ENCODE measurements at places on chromosomes 2 and 18.
A peak's percentile ranks its signal among the peaks of the same experiment; 100 is the strongest.

DNA sequence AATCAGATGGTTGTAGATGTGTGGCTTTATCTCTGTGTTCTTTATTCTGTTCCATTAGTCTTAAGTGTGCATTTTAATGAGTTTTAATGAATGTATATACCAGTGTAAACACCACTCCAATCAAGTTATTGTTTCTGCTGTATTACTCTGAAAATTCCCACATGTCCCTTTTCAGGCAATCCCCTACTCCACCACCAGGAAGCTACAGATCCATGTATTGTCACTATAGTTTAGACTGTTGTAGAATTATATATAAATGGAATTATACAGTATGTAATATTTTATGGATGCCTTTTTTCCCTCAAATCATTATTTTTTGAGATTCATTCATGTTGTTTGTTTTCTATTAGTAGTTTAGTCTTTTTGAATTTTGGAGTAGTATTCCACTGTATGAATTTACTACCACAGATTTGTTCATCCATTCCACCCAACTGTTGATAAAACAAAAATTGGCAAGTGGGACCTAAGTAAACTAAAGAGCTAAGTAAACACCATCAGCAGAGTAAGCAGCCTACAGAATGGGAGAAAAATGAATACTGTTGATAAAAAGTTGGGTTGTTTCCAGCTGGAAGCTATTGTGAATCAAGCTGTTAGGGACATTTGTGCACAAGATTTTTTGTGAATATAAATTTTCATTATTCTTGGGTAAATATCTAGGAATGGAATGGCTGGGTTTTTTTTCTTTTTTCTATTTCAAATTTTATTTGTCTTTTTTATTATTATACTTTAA lies 262.0 kb downstream of the CAMKMT start:
- no peak for DNase-seq

DNA sequence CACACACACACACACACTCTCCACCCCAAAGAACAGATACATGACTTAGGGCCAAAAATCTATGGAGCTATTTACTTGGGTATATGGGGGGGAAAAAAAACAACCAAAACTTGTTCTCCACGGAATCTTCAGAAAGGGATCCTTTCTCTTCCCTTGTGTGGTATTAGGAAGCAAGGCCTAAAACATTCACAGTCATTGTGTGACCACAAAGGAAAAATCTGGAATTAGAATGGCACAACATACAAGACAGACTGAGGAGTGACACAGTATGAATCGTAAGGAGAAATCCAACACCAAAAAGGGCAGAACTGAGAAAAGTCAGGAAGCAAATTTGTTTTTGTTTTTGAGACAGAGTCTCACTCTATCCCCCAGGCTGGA lies 70.3 kb downstream of the ASXL2 start:
- DNase-seq: no peak

DNA sequence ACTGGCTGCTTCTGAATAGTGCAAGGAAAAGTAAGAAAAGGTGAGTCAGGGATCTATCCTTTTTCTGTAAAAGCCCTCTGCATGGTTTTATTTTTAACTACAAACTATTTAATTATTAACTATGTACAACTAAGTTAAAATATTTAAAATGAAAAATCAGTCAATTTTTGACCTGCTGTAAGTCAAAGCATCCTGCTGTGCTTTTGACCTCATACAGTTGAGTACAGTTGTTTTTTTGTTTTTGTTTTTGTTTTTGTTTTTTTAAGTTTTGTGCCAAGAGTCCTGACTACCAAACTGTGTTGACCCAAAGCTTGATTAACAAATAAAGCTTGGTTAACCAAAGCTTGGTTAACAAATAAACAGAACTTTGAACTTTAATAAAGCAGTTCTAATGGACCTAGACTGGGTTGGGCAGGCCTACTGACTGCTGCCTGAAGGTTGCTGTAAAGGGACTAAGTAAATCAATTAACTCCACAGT lies at the start of gene ACMSD:
Gene ACMSD (plus strand): TSS at position 474 of the 478 bp plus-strand sequence. CDS start 67 bp downstream, outside the sequence.
- no peak for DNase-seq

DNA sequence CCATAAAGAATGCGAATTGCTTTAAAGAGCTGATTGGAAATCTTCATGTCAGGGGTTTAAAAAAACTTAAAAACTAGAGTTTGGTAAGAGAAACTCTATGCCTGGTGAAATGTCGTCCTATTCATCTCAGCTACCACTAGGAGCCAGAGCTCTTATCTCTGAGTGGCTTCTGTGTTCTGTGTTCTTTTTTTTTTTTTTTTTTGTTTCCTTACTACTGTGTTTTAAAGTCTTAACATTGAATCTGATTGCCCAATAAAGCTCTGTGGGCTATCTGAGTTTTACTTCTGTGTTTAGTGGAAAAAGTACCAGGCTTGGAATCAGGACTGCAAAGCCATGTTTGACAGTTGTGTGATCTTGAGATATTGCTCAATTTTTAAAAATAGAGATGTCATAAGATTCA lies 494.8 kb downstream of the RIT2 start:
- no peak for DNase-seq

GRCh38 chr2:46309052-46309953 lies 12.1 kb downstream of the EPAS1 start:
- DNase-seq: no peak

DNA sequence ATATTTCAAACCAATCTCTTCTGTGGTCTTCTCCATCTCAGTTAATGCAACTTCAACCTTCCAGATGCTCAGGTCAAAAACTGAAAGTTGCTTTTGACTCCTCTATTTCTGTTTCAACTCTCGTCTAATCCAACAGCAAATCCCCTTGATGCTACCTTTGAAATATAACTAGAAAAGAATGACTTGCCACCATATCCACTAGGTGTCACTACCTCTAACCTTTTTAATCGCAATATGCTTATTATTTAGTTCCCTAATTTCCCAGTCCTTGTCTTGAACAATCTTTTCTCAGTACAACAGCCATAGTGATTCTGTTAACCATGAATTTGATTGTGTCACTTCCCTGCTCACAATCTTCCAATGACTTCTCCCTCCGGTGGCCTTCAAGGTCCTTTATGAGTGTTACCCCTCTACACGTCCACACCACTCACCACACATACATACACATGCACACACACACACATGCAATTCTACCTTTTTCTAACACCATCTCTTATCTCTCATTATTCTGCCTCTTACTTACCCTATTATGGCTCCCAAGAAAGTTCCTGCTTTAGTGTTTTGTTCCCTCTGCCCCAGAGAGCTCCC lies 245.5 kb upstream of the KCNJ3 start:
- no peak for DNase-seq

DNA sequence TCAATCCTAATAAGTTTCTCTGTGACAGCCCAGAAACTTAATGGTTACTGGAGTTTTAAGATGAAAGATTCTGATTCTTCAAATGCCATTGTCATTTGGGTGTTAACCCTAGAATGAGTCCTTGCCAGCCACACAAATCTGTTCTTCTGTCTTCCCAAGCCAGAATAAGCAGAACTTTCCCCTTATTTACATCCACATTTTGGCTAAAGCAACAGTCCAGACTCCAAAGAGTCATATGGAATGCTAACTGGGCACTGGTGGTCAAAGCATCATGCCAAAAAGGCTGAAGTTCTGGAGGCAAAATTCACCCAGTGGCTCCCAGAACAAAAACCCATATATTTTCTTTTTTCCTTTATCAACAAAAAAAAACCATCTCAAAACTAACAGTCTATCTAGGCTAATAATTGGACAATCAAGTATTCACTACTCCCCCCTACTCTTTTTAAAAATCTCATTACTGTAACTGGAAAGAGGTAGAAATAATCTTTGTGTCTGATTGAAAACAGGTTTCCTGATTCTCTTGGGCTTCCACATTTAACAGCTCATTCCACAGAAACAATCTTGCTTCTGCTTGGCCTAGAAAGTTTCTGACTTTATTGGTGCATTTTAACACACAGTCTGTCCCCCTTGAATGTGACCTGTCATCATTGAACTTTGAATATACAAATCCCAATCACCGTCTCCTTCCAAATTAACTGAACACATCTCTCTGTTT lies 89.6 kb upstream of the SETBP1 start:
- DNase-seq: no peak

GRCh38 chr18:23141104-23141999 lies 6.1 kb downstream of the CABLES1 start:
- no peak for DNase-seq

DNA sequence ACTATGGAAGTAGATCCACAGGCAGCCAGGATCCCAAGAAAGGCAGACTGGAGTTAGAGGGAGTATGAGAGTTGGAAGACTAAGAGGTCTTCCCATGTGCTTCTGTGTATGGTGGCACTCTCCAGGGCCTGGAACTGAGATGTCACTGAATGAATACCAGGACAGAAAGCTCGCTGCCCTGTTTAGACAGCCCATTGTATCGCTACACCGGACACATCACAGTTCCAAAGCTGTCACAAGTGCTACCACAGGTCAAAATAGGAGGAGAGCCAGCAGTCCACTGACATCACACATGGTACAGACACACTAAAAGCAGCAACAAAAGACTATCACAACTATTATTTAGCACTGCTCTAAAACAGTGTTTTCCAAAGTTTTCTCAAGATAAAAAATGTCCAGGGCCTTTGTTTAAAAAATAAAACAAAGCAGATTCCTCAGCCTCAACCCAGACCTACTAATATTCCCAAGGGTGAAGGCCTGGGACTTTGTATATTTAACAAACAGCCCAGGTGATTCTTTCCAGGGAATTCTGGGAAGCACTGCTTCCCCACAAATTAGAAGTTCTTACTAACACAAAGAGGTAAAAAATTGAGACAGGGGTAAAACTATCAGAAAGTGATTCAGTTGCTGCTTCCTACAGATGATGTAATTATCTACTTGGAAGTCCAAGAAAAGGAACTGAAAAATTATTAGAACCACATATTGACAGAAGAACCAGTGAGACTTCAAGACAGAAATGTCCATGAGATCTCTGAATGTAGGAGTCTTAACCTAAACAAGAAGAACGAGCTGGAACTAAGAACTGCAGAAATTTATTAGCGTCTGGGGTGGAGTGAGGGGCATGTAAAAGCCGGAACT lies 116.0 kb downstream of the DTNB start:
- no peak for DNase-seq

- DNase-seq: no peak
Observed at GRCh38 chr18:59481436-59481835, 122.4 kb upstream of the LMAN1 start.

DNA sequence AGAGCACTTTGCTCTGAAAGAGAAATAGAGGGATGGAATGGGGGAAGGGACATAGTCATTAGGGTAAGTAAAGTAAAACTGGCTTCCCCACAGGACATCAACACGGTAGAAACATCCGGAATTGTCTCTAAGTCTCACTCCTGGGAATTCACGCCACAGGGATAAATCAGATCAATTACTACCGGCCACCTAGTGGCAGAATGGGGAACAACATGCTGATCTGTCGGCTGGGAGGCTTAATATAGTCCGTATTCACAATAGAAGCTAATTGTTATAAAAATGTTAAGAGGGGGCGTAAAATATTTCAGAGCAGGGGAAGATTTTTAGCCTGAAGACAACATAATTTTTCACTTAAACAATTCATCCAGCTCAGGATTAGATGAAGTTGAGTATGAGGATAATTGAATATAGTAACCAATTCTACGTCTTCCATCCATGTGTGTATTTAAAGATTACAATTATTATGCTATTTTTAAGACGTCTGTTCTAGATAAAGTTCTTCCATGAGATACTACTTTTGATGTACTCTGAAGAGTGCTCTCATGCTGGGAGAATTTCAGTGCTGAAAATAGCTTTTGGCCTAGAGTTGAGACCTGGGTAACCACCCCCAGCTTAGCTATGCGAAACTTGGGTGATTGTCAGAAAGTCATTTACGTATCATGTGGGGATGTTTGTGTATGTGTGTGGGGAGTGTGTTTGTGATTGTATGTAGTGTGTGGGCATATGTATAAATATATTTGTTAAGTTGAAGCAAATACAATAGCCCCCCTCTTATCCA lies 65.7 kb downstream of the LRRTM1 start:
- no peak for DNase-seq

GRCh38 chr2:65314801-65315441 lies 87.3 kb downstream of the ACTR2 start:
- DNase-seq: no peak

GRCh38 chr2:53275743-53276142 lies 491.9 kb upstream of the CHAC2 start:
- DNase-seq: no peak

- DNase-seq: no peak
Observed at GRCh38 chr2:205680903-205681302, 1.4 kb upstream of the NRP2 start.

GRCh38 chr18:11887328-11888128 lies 20.6 kb downstream of the MPPE1 start:
- no peak for DNase-seq

GRCh38 chr2:193409951-193410350 lies 1215.2 kb upstream of the TMEFF2 start:
- DNase-seq: no peak

- DNase-seq: no peak
Observed at GRCh38 chr2:181300600-181301291, 156.4 kb upstream of the ITGA4 start.

DNA sequence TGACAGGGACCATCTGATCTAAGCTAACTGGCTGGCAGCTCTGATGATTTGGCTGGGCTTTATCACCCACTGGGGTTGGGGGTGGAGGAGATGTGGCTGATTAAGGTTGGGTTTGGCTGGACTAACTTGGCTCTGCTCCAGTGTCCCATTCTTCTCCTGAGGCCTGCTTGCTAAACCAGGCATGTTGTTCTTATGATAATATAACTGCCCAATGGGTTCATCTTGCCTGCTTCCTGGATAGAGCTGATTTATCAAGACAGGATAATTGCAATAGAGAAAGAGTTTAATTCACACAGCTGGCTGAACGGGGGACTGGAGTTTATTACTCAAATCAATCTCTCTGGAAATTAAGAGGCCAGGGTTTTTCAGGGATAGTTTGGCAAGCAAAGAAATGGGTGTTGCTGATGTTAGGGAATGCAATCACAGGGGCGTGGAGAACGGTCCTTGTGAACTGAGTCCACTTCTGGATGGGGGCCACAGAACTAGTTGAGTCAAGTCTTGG lies 150.4 kb downstream of the PTH2R start:
- peak; percentile 29 for DNase-seq
